ENCODE measurements at places on chromosomes 7 and 10.
A peak's percentile ranks its signal among the peaks of the same experiment; 100 is the strongest.

- no peak for DNase-seq
These were observed 108.8 kb upstream of the IFRD1 start for GRCh38 chr7:112341464-112341863.

DNA sequence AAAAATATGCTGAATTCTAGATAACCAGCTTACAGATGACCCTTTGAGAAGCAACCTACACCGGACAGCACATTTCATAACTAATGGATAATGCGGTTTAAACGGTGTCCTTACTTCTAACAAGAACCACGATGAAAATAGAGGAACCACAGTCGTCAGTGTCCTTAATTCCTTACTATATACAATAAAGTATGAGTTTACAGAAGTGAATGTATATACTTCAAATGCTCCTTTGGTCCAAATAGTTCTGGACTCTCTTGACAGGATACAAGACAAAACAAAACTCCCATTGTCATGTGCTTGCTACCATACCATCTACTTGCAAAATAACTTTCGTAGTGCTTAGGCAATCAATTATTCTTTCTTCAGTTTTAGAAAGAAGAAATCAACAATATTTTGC, 2.4 kb downstream of the NAMPT start:
- no peak for DNase-seq

GRCh38 chr10:22646388-22646853, 68.0 kb downstream of the PIP4K2A start:
- no peak for DNase-seq

DNA sequence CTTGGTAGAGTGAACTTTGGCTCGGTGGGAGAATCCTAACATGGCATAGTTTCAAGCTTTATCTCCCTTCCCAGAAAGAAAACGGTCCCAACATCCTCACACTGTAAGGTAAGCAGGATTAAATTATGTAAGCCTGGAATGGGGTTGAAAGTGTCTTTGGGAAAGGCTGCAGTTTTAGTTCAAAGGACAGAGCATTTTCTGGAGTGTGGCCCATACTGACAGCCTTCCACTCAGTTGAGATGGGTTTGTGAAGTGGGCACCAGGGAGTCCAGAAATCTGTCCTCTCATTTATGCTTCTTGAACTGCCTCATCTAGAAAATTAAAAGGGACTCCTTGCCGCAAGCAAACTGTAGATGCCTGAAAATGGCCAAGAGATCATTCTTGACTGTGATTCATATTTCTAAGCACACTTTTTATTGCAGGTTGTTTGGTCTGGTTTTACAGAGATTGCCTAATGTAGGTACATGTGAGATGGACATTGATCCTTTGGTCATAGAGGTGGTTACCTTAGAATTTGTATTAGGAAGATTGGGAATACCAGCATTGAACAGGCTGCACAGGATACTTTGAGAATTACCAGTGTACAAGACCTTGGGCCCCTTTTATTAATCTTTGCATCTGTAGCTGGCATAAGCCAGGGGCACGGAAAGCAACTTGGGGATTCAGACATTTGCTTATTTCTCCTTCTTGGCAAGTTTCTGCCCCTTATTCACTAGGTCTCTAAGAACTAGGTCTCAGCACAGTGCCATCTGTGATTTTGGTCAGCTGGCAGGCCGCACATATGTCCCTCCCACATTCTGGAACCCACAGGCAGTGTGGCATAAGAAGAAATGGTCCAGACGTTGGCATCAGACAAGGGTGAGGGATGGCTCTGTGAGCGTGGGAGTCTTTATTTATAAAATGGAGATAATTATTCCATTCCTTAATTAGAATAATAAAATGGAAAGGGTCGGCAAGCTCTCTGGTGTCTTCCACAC, 125.9 kb downstream of the GLCCI1 start:
- no peak for DNase-seq

DNA sequence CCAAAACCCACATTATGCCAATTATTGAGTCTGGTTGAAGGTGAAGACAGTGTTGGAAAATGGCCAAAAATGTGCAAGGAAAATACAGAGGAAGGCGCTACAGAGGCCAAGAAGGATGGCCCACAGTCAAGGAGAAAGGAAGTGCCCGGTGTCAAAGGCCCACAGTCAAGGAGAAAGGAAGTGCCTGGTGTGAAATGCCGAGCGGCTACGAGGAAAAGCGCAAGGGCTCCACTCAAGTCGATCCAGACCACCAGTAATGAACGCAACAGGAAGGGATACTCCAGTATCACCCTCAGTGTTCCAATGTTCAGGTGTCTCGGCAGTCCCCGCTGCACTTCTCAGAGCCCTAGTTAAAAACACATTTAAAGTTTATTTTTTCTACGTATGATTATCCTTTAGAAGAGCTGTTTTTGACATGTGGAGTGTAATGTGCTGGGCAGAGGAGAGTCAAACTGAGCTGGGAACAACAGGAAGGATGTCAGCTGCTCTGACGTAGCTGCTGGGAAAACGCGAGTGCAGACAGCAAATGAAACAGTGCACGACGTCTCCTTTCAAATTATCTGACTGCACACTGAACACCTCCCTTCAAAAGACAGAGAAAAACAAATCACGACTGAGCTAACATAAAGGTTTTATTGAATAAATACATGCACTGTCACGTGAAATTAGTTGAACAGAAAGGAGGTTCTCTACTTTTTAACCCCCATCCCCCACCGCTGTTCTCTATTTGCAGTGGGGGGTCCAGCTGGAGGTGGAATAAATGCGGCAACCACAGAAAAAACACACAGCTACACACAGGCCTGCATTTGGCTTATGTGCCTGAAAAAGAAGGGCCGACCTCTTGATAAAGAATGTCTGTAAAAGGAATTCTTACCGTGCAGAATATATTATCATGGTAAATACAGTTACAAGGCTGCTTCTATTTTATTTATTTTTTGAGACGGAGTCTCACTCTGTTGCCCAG, 26.1 kb upstream of the NCAPG2 start:
- no peak for DNase-seq

DNA sequence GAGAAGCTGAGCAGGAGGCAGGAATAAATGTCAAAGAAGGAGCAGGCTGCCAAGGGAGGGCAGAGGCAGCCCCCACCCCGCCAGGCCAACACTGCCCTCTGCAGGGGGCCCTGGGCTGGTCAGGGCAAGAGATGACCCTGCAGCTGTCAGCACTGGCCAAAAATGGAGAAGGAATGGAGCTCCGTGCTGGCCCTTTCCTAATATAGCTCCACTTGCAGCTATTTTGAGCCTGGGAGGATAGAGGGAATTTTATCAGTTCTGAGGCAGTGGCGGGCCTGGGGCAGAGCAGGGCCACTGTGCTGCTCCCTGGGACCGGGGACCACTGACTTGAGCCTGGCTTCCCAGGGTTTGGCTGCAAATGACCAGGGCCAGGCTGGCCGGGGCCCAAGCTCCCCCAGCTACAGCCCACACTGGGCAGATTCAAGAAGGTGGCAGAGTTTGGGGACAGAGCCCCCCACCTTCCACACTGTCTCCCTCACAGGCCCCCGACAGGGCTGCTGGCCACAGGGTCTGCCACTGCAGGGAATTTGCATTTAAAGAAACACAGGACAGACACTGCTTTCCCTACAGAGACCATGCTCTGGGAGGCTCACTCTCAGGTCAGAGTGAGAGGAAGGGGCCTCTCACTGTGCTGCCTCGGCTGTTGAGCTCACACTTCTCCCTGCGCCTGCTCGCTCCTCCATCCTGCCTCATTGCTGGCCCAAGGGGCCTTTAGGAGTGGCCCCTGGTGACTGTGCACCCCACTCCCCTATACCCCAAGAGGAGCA, 16.2 kb downstream of the LDB3 start:
- peak; percentile 79 for DNase-seq

- peak; percentile 37 for DNase-seq
These were observed 595.0 kb downstream of the ARL4A start for GRCh38 chr7:13282377-13282980.

DNA sequence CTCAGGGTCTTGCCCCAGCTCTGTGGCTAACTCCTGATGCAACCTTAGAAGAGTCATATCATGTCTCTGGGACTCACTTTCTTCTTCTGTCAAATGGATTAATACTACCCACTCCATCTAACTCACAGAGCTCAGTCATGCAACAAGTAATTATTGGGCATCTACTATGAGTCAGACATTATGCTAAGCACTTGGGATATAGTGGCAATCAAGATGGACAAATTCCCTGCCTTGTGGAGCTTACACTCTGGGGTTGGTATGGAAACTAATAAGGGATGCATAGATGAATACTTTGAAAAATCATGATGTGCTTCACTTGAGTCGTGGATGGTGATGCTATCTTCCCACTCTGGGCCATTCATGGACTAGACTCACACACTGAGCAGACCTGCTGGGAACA, 88.9 kb downstream of the KCNMA1 start:
- DNase-seq = no peak

- no peak for DNase-seq
These were observed 408.2 kb upstream of the ADARB2 start for GRCh38 chr10:2145491-2145890.

DNA sequence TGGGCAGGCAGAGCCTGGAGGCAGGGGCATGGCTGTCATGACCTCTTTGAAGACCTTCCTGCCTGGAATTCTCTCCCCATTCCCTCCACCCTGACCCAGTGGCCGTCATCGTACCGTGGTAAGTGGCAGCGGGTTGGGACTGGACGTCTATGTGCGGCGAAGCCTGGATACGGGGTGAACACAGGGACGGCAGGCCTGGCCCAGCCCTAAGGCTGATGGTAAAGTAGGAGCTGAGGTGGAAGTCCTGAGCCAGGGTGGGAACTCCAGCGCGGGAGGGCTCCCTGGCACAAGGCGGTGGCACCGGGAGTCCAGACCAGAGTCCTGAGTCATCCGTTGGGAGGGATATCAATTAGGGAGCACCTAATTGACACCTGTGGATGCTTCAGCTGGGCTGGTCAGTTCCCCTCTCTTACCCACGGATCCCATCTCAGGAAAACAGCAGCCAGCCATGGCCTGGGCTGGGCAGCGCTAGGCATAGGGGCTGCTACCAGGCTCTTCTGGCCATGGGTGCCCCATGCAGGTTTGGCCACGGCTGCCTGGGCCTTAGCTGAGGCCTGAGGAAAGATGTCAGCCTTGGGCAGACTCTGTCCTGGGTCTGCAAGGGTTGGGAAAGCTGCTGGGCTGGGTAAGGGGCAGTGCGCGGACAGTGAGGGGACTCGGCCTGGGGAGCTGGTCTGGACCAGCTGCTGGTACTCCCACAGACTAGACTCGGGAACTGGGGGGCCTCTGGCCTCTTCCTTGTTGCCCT, 3.3 kb downstream of the PPIF start:
- DNase-seq = no peak

DNA sequence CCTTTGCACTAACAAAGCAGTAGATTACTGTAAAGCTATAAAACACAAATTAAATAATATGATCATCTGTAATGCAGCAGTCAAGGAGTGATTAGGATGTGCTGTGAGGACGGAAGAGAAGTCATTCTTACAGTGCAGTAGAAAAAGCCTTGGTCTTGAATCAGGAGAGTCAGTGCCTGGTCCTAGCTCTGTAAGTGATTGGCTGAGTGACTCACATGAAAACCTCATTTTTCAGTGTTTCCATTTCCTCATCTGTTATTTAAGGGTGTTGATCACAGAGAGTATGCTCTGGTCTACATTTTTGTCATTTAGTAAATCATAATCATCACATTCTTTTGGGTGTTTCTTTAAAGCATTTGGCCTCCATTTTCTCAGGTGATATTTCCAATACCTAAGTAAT, 717.8 kb downstream of the LRMDA start:
- peak; percentile 42 for DNase-seq

DNA sequence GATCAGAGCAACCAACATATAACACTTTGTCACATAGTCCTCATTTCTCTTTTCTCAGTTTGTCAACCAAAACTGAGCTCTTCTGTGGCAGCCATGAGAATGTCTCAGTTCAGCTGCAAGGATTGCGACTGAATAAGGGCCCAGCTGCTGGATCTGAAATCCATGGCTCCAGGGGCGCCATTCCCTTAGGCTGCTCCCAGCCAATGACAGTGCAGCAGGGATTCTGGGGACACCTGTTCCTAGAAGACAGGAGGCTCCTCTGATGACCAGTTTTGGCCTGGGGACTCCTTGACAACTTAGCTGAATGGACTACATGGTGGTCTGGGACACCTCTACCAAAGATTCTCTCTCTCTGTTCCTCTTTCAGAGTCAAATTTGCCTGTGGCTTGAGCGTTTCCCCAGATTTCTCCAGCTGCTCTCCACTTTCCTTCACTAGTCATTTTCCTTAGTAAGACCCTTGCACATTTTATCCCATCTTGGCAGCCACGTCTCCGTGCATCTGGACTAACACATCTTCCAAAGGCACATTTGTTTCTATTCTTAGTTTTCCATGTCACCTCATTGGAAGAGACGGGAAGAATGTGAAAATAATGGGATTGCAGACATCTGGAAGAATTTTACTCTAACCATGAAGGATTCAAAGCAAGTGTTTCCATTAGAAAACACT, 28.1 kb upstream of the KIF5B start:
- no peak for DNase-seq

GRCh38 chr7:155509359-155509724, 37.0 kb downstream of the CNPY1 start:
- no peak for DNase-seq

GRCh38 chr7:73533742-73534141, 11.6 kb upstream of the BAZ1B start:
- no peak for DNase-seq

- no peak for DNase-seq
These were observed 376.8 kb downstream of the DNAJB6 start for GRCh38 chr7:157713591-157713990.

DNA sequence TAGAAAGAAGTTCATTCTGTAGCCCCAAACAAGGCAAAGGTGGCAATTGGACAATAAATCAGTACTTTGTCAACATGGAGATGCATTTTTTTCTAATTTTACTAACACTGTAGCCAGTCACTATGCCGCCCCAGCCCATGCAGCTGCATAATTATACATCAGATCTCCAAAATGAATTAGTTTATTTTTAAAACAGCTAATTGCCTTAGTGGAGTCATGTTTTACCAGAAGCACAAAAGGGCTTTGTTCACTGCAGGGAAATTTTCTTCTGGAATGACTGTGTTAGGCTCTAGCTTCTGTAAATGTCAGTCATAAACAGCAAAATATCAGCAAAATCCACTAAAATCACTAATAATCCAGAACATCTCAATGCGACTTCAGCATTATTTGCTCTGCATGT, 20.1 kb upstream of the HDAC9 start:
- no peak for DNase-seq

DNA sequence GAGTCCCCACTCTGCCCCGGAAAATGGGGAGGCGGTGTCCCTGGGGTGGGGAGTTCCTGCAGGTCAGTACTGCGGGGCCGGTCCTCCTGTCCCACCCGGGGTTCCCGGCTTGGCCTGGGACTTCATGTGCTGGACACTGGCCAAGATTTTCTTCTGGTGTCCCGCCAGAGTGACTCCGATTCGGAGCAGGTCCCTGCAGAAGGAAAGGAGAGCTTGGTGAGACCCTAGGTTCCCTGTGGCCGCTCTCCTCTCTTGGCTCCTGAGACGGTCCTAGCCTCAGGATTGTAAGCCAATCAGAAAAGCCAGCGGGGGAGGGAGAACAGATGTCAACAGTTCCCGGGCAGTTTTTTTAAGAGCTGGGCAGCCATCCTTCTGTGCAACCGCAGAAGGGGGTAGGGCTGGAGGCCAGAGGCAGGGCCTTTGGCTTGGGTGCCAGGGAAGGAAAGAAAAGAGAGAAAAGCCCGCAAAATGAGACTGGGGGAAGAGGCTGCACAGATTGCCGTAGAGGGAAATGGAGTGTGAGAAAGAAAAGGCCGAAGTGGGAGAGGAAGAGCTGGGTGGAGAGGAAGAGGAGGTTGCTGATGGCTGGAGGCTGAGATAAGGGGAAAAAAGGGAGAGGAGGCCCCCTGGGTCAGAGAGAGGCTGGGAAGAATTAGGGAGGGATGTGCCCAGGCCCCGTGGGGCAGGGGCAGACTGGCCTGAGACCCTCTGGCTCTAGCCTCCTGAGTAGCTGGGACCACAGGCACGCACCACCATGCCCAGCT, 23.7 kb downstream of the EPHB4 start:
- peak; percentile 96 for DNase-seq

Measured in GM03348 (cell line).